Daoy (cell line): ENCODE measurements at places on chromosomes 6 and 20.
A peak's percentile ranks its signal among the peaks of the same experiment; 100 is the strongest.

DNA sequence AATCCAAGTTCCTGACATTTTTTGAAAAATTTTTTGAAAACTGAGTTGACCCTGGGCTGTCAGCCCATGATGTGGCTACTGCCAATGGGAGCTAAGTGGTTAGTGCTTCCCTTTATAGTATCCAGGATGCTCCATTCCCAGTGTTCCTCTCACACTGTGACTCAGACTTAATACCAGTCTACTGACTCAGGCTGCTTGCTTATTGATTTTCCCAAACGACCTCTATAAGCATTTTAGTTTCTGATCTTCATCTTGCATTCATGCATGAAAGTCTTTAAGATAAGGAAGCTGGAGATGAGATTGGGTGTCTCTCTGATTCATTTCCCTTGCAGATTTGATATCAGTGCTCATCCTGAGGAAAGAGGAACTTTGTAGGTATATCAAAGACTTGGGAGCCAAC is 560.0 kb downstream of the TBC1D32 start:
- DNase-seq = no peak

DNA sequence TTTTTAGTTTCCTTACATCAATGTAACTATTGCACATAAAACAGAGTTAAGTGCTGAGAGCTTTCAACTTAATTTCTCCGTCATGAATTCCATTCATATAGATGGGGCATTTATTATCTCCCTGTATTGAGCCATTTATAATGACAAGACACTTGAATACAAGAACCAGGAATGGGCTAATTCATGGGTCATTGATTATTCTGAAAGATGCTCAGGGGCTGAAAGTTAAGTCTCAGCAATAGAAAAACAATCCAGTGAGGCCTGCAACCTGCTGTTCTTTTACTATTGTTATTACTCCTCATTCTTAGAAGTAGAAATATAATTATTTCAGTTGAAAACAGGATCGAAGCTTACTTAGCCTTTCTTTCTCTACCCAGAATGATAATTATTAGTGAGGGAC is 307.7 kb downstream of the MMUT start:
- no peak for DNase-seq

DNA sequence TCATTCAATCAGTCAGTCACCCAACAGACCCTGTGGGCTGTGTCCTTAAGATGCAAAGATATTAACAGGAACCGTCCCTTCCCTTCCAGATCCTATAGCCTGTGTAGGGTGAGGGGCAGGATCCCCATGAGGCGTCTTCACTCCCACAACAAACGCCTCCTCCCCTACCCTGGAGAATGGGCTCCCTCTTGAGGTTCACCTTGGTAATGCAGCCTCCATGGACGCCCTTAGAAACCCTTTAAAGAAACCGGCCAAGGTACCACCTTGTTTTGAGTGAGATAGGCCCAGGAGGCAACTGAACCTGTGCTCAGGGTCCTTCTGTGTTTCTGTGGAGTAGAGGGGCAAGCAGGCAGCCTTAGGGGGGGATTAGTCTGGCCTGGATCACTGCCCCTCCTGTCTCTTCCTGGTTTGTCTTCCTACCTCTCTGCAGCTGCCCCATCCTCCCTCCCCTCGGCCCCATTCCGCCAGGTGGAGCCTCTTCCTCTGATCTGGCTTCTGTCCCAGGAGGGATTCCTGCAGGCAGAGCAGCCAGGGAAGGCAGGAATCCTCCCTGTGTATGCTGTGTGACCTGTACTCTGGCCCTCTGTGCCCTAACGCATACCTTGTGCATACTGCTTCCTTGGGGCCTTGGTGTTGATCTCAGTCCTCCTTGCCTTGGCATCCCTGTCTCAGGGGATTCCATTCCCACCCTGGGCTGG is 6.6 kb upstream of the GUCA1A start:
- DNase-seq = peak; percentile 82

DNA sequence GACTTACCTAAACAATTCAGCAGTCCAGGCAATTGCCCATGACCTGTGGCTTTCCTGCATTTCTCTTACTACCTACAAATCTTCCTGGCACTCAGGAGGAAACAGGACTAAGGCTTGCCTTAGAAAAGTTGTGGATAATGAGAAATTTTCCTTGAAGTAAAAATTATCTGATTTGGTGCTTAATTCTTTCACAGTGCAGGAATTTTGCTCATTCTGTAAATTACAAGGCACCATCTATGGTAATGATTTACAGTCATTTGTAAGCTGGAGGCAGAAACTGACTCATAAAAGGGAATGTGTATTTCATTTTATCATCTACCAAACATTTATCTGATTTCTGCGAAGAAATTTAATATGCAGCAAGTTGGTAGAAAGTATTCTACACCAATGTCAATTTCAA is 211.5 kb upstream of the FKBP1C start:
- DNase-seq = no peak
